Substantia nigra (tissue), 51 donors: ENCODE measurements at places on chromosomes 13 and 19.
A peak's percentile ranks its signal among the peaks of the same experiment; 100 is the strongest.

DNA sequence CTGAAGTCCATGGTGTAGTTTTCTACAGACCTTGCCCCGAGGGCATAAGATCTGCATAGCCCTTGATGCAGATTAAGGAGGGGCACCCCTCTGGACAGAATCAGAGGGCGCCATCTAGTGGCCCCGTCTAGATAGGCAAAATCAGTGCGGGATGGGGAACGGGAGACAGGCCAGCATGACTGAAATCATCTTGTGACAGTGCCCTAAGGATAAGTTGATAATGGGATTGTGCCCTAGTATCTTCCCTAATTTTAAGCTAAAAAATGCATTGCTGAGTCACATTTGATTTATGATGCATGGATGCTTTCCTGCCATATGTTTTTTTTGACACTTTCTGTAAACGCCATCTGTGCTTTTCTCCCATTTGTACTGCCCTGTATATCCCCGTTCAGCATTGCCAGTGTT lies 19.0 kb upstream of the GPI start:
- peak; percentile 59 for DNase-seq

DNA sequence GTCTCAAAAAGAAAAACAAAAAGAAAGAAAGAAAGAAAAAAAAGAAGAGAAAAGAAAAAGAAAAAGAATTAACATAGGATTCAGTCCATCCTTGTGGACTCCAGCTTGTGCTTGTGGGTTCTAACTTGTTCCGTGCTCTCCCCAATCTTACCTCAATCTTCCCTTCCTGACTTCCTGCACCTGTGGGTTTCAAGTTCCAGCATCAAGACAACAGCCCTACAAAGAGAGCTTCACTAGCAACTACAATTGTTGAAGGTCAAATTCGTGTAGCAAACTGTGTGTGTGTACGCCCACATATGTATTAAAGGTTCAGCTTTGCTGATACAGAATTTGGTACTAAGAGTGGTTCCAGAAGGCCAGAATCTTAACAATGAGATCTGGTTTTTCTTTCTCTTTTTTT lies 25.3 kb downstream of the FXYD5 start:
- DNase-seq = no peak

- DNase-seq = no peak
Observed at GRCh38 chr13:85334187-85334586, 465.0 kb downstream of the SLITRK6 start.

GRCh38 chr19:4690361-4690760 lies 20.2 kb upstream of the MYDGF start:
- no peak for DNase-seq

- no peak for DNase-seq
Observed at GRCh38 chr13:43676320-43676719, 110.5 kb downstream of the ENOX1 start.

DNA sequence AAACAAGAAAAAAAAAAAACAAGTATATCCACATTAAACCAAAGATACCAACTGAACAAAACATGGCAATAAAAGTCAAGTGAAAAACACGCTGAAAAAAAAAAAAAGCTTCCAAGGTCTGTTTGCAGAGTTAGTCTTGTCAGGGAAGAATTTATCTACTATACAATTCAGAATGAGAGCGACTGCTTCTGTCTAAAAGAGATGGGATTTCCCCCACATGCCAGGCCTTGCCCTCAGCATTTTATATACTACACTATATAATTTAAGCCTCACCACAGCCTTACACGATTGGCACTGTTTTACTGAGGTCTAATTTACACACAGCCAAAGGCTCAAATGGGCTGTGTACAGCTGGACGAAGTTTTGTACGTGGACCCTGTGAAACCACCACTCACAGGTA lies 67.3 kb downstream of the FOXO1 start:
- no peak for DNase-seq

GRCh38 chr13:25699600-25699999 lies 327.8 kb downstream of the ATP8A2 start:
- no peak for DNase-seq

DNA sequence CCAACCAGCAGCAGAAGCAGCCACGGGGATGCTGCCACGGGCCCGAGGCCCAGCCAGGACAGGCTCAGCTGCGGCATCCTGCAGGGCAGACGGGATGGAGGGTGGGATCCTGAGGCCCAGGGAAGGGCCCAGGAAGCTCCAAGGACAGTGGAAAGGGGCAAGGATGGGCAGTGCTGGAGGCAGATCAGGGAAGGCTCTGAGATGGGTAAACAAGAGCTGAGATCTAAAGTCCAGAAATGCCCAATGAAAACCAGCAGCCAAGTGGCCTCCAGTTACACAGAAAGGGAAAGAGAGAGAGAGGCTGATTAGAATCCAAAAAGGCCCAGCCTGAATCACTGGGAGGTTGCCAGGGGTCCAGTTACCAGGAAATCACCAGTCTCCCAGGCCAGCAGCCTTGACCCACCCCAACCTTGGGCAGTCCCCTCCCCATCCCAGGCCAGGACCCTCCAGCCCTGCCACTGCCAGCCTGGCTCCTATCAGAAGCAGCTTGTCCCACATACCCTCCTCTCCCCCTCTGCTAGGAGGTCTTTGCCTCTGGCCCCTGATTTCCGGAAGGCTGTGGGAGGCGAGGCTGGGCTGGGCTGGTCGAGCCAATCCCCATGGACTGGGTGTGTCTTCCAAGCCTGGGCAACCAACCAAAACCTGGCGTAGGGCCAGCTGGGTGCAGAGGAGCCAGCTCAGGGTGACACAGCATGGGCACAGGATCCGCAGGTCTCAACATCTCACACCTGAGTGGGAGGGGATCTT lies at the start of gene CYP4F11:
CYP4F11 (minus strand) TSS at position 198 of the 747 bp plus-strand sequence; CDS start at position 77, 121 bp downstream.
- peak; percentile 76 for DNase-seq

DNA sequence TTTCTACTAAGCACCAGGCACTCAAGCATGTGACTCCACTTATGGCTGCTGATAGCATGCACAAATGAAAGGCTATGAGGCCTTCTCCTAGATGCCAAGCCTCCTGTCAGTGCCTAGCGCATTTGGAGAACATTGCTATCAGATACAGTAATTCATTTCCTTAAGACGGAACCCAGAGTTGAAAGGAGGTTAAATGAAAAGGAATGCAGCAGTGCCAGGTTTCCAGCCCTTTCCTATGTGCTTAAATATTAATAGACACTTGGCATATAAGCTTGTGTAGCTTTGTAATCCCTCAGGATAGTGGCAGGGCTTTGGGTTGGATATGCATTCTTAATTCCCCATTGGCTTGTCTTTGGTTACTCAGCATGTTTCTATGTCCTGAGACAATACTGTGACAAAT lies 140.1 kb upstream of the FRY start:
- no peak for DNase-seq

DNA sequence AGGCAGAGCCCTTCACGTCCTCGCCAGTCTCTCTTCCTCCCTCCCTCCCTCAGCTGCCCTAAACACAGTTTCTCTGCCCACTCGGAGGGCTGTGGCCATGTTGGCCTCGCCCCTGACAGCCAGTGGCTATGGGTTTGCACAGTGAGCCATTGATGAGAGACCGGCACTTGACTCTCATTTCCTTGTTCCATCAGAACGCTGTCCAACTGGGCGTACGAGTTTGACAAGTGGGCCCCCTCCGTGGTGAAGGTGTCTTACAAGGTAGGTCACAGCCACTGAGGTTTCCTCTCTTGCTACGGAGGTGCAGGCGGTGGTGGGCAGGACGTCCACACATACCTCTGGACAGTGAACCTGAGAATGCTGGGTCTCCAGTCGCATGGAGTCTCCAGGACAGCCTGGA lies 57.9 kb downstream of the SMARCA4 start:
- DNase-seq = no peak
